HepG2 (cell line): ENCODE measurements at places on chromosomes 12 and 14.

- DNase-seq: no peak
Observed at GRCh38 chr14:100391724-100392123, 68.6 kb downstream of the SLC25A47 start.

DNA sequence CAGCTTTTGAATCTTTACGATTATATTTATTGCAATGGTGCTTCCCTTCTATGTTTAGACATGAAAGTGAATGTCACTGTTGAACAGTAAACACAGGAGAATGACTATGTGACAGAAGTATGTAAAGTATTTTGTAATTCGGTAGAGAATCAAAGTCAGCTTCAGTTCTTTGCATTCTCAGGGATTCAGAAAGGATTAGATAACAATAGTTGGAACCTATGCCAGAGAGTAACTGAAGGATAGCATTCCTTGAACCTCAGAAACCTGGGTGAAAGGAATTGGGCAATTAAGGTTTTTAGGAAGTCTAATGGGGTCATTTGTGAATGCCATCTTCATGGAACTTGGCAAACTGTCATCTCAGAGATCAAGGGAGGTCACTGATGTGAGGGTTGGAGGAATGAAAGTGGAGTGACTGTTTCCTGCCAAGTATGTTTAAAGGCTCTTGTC is 305.3 kb upstream of the DDHD1 start:
- DNase-seq: peak; percentile 96

- peak; percentile 60 for DNase-seq
Observed at GRCh38 chr12:97941686-97942354, 479.2 kb downstream of the RMST start.

DNA sequence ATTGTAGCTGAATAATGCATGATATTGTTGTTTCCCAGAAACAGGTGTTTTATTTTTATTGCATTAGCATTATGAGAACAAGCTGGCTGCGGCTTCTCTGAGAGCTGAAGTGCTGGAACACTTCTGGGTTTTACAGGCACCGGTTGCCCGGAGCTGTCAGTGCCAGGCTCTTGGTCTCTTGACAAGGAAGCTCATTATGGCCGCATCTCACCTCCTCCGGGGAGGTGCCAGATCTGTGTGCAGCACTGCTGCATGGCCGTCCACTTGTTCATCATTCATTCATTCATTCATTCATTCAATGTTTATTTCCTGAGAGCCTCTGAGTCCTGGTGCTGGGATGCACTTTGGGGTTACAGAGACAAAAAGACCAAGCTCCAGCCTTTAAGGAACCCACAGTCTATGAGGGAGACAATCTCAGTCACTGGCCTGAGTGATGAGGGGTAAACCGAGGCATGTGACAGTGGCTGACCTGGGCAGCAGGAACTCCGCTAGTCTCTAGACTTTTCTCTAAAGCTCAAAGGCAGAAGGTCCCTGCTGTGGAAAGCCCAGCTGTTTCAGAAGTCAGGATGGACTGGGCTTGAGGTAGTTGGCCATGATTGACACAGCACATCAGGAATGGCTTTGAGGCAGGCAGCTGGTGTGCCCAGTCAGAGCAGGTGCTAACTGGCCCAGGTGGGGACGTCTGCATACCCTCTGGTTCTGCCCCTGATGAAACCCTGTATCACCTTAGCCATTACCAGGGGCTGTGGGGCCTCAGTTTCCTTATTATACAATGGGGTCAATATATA is 181.0 kb downstream of the ADGRD1 start:
- DNase-seq: no peak

GRCh38 chr12:54005531-54005852 is 3.3 kb upstream of the HOXC8 start:
- DNase-seq: no peak

DNA sequence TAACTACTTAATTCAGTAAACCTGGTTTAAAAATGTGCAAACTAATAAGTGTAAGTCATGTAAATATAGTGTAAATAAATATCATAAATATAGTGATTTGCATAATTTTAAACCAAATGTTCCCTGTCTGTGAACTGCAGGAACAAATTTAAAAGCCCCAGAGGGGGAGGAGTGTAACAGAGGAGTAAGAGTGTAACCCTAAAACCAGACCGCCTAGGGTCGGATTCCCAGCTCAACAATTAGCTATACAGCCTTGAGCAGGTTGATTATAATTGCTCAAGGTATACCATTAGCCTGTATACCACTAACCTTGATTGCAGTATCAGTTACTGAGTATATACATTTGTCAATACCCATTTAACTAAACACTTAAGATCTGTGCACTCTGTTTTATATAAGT is 218.4 kb downstream of the ADAMTS20 start:
- no peak for DNase-seq

DNA sequence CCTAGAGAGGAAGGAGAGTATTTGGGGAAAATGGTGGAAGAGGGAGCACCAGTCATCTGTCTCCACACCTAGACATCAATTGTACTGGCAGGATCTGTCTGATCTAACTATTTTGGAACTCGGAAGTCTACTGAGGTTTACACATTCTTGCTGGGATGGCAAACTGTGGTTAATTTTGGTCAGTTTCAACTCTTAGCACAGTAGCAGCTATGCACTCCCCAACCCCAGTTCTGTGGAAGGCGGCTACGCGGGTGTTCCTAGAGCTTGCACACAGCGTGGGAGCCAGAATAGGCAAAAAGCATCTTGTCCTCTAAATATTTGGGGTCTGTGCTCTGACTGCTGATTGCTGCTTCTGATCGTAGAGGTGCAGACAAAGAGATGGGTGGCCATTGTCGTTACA is 33.8 kb downstream of the TECPR2 start:
- no peak for DNase-seq

DNA sequence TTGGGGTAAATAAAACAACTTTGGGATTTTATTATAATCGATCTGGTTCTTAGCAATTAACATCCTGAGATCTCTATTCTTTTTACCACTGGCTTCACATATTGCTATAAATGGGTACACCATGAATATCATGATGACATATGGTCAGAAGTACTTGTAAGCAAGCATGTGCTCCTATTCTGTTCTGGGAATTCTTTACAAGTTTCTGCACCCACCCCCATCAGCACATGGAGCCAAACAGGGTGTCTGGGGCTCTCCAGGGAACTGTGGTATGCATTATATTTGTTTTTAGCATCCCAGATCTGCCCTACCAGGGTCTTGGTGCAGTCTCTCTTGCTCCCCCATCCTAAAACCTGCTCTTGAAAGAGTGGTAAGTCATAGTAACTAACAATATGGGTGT is 31.3 kb downstream of the DMAC2L start:
- no peak for DNase-seq

DNA sequence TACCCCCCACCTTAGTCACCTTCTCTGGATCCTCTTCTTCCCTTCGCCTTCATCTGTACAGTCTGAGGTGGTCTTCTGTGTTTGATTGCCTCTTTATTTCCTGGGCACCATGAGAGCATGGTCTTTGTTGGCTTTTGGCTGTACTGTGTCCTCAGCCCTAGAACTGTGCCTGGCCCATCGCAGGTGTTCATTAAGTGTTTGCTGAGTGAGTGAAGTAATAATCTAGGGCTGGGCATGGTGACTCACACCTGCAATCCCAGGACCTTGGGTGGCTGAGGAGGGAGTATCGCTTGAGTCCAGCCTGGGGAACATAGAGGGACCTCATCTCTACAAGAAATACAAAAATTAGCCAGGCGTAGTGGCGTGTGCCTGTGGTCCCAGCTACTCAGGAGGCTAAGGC is 13.9 kb downstream of the ALDH2 start:
- DNase-seq: no peak

DNA sequence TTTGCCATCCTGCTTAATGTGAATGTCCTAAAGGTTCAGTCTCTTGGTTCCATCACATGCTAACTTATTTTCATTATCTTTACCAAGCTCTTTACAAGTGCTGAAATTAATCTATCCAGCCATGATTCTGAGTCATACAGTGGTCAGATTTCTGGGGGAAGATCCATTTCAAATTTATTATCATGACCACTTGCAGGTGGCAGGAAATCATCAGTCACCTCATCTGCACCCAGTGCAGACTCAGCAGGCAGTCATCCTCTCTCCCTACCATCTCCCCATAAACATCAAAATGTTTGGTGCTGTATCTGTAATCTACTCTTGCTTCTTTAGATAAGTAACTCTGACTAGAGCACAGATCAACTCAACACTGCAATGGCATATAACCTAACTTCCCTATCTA is 23.5 kb downstream of the ATG14 start:
- DNase-seq: no peak

DNA sequence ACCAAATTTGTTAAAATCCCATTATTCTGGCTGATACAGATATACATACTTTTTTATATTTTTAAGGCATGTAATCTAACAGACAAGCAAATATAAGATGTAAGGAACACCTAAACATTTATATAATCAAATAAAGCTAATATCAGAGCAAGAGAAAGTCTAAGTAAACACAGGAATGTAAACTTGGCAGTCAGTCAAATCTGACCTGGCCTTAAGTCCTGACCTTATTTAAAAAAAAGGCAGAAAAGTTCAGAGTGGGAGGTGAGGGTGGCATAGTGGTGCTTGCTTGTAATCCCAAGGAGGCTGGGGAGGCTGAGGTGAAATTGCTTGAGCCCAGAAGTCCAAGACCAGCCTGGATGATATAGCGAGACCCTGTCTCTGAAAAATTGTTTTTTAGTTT is 152.6 kb downstream of the DERA start:
- no peak for DNase-seq

DNA sequence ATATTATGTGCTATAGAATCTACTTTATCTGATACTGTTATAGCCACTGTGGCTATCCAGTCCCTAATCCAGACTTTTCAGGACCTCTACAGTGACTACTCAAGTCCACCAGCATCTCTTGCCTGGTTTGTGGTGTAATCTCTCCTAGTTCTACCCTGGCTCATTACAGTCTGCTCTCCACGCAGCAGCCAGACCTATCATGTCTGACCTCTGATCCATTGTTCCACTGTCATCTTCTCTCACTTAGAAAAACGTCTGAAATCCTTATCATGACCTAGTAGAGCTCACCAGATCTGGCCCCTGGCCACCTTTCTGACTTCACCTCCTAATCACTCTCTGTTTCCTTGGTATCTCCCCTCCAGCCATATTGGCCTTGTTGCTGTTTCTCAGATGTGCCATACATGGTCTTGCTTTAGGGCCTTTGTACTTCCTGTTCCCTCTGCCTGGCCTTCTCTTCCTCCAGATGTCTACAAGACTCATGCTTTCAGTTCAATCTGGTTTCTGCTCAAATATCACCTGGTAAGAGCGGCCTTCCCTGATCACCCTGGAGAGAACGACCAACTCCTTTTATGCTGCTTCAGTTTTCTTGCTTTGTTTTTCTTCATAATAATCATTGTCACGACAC is 475.5 kb downstream of the AACS start:
- DNase-seq: no peak

DNA sequence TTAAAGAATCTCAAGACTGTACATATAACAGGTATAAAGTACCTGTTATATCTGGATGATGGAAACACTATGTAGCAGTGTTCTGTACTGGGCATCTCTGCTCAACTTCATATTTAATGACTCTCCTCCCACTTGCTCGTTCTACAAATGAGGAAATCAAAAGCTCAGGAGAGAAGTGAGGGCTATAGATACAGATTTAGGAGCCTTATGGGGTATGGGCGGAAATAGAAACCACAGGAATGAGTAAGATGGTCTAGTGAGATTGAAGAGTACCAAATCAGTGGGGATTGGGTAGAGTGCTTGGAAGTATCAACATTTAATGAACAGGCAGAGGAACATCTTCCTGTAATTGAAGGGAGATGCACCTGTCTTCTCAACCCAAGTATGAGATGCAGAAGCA is 23.8 kb upstream of the POLR3B start:
- no peak for DNase-seq

DNA sequence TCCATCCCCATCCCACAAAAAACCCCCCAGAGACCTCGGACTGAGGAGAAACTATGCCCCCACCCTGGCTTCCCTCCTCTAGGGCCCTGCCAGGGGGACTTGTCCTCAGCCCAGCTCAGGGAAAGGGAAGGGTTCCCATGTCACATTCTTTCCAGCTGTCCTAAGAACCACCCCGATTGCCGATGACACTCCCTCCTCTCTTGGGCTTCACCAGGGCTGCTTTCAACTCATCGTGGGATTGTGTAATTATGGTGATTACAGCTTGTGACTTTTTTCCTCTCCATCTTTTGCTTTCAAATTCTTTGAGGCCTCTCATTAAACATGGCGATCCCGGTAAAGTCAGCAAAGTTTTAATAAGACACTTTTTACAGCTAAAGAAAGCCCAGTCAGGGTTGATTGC is 344.0 kb downstream of the DPF3 start:
- DNase-seq: no peak

DNA sequence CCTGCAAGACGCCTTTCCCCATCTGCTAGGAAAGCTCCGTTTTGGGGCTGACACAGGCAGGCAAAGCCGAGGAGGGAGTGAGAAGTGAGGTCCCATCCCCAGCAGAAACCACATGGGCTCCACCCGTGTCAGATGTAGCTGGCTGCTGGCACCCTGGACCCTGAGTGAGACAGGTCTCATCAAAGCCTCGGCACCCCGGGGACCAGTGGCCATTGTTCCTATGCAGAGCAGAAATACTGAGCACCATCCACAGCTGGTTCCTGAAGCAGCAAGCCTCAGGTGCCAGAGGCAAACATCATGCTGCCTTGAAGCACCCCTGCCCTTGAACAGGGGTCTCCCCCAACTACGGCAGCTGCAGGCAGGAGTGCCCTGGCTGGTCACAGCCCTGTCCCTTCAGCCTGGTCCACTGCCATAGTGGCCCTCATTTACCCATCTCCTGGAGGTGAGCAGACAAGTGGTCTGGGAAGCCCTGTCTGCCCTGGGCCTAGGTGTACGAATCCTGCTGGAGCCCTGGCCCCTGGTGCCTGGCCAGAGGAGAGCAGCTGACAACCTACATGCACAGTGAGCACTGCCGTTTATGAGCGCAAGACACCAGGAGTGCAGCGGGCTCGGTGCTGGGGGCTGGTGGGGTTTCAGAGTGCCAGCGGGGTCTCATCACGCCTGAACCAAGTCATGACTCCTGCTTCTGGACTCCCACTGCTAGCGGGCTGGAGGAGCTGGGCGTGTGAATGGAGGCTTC is 289.8 kb upstream of the RTL1 start:
- DNase-seq: no peak

DNA sequence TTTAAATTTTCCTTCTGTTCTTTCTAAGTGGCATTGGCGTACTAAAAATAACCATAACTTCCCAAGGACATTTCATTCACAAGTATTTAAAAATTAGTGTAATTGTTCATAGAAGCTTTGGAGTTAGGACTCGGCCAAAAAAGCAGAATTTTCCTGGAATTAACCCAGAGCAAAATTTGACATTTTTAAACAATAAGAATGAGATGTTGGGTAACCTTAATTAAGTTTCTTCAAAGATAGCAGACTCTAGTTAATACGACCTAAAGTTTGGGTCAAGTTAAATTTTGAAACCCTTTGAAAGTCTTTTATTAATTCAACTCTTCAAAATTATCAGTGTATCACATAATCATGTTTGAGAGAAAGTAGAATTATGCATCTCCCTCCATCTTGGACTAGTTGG is 118.3 kb downstream of the AKAP6 start:
- no peak for DNase-seq

DNA sequence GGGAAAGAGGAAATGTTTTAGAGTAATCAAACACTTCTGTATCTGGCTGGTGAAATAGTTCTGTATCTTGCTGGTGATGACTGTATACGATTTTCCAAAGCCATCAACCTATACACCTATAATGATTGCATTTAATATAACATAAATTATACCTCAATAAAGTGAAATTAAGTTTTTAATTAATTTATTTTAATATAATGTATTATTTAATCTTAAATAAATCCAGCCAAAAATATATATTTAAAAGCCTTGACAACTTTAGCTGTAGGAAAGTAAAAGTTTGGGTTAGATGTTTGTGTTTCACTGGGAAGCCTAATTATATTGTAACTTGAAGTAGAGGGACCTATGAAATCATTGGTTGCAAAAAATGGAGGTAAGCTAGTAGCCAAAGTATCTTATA is 654.8 kb upstream of the MIS18BP1 start:
- no peak for DNase-seq

- DNase-seq: no peak
Observed at GRCh38 chr14:30709201-30709600, 87.1 kb downstream of the SCFD1 start.
